ENCODE measurements at places on chromosomes 16 and 17.

DNA sequence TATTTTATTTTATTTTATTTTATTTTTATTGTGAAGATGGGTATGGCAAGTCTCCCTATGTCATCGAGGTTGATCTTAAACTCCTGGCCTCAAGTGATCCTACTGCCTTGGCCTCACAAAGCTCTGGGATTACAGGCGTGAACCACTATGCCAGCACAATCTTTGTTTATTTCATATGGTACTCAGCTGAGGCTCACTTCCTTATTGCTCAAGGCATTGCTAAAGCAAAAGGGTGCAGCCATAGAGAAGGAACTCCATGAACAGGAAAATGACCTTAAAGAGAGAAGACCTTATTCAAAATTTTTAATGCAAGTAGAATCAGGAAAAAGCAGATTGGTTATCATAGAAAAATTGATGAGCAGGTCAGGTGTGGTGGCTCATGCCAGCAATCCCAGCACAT is 110.6 kb upstream of the RBBP6 start:
- DNase-seq: no peak

DNA sequence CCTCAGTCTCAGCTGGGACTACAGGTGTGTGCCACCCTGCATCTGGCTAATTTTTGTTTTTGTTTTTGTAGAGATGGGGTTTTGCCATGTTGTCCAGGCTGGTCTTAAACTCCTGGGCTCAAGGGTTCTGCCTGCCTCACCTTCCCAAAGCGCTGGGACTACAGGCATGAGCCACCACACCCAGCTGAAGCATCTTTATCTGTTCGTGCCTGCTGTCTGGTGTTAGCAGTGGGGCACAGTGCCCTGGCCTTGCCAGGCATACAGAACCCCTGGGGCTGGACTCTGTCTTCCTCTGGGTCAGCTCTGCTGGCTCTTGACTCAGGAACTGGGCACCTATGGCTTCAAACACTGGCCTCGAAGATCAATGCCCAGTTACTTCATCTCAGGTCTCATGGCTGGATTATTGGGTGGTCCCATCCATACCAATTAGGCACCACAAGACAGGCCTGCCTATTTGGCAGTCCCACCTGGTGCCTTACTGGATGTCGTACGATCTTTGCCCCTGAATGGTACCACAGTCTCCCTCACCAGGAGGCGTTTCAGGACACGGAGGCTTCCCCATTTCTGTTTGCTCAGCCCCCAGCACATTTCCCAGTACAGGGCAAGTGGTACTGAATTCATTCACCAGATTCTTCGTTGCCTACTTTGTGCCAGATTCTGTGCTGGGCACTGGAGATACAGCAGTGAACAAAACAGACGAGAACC is 99.3 kb downstream of the RAB11FIP4 start:
- DNase-seq: no peak

- no peak for DNase-seq
Observed at GRCh38 chr17:74877592-74878548, 5.1 kb upstream of the FDXR start.

- no peak for DNase-seq
Observed at GRCh38 chr16:29839822-29840221, 19.6 kb downstream of the MVP start.

DNA sequence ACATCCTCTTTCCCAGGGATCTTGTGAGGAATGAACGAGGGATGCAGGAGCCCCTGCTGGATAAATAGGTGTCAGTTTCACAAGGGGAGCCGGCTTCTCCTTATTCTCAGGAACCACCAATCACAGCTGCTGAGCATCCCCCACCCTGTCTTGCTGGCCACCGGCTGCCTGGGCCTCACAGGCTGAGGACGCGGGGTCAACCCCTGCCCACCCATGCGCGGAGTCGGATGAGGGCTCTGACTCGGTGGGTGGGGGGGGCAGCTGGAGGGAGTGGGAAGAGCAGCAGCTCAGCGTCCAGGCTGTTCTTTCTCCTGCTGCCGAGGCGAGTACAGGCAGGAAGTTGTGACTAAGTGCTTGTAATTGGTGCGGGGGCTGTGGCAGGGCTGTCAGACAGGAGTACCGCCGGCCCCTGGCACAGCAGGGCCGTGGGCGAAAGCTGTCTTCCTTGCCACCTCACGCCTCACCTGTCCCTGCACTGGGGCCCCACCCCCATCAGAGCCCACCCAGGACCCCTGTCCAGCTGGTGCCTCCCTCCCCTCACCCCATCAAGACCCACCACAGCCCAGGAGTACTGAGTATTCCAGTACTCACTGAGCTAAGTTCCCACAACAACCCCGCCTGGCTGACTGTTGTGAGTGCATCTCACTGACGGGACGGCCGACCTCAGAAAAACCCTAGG is 11.0 kb upstream of the DPEP1 start:
- no peak for DNase-seq

- DNase-seq: no peak
Observed at GRCh38 chr16:11536104-11536866, 50.4 kb downstream of the LITAF start.

DNA sequence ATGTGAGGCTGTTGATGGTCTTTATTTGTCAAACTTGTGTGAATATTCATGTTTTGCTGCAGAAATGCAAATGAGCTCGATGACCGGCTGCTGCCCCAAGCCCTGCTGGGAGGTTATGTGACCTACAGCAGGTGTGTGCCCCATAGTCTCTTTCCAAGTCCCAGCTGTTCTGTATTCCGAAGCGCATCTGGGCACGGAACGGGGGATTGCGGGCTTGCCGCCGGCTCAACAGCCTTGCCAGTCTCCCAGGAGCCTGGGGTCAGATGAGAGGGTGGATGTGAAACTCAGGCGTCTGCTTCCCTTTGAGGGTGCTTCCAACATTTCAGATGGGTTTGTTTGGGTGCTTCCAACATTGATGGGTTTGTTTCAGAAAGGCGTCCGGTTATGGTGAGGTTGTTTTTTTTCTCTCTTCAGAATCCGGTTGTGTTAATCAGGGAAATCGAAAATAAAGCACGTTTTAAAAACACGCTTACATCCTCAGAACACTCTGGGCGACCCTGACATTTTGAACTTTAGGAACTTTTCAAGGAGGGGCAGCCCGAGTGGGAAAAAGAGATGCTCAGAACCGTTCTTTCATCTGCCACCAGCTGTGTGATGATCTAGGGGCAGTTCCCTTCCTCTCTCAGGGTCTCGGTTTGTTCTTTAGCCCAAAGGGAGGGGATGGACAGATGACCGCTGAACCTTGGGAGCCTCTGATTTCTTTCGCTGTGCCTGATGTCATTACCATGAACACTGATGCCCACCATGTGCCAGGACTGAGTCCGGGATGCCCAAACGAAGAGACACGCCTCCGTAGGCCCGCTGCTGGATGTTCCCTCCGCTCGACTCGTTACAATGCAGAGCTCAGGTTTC is 47.8 kb upstream of the AMZ2 start:
- no peak for DNase-seq

GRCh38 chr17:1058423-1059130 is 61.6 kb downstream of the TIMM22 start:
- peak; percentile 61 for DNase-seq

DNA sequence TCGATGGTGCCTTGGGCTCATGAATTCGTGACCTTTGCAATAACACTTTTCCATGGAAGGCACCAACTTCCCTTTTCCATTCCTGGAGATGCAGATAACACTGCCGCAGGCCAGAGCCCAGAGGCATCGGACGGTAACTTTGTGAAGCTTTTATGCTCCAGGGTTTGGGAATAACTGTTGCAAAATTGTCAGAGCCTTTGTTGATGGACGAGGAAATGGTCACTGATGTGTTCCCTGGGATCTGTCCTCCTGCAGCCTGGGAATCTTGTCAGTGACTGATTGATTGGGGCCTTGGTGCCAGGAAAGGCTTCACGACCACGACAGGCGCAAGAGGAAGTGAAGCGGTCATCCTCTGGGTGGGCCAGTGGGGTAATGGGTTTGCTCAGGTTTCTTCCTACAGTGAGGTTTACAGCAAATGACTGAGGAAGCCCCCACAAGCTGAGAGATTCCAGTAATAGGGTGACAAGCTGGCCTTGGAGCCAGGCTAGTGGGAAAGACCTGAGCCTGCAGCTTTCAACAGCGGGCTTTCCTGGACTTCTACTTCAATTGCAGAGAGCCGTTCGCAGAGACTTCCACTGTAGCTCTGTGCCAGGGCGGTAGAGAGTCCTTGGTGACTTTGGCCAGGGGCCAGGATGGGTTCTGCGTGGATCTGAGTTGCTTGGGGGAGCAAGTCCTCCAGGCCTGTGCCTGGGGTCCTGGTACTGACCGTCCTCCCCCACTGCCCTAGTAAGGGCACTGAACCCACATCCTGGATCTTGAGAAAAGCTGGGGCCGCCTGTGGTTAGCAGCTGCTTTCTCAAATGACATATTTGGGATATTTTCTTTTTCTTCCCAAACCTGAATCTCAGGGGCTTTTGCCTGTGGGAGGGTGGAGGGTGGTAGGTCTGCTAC is 37.6 kb downstream of the PGS1 start:
- no peak for DNase-seq

GRCh38 chr16:9908613-9909012 is 273.6 kb downstream of the GRIN2A start:
- DNase-seq: peak; percentile 86

DNA sequence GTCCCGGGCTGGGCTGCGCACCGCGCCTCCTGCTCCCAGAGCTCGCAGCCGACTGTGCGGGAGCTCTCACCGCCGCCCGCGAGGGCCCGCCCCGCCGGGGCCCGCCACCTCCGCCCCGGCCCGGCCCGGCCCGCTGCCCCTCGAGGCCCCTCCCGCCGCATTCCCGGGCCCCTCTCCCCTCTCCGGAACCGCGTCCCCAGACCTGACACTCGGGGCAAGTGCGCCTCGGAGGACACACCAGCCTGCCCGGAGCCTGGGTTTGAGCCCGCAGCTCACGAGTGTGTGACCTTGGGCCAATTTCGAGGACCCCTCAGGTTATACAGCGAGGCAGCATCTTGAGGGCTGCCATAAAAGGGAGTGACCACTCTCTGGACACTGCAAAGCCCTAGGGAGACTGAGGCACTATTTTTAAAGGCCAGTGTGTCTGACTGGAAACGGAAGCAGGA is 2.0 kb upstream of the GRIN2C start:
- DNase-seq: peak; percentile 56

GRCh38 chr16:50666658-50667496 is 14.2 kb downstream of the SNX20 start:
- no peak for DNase-seq

DNA sequence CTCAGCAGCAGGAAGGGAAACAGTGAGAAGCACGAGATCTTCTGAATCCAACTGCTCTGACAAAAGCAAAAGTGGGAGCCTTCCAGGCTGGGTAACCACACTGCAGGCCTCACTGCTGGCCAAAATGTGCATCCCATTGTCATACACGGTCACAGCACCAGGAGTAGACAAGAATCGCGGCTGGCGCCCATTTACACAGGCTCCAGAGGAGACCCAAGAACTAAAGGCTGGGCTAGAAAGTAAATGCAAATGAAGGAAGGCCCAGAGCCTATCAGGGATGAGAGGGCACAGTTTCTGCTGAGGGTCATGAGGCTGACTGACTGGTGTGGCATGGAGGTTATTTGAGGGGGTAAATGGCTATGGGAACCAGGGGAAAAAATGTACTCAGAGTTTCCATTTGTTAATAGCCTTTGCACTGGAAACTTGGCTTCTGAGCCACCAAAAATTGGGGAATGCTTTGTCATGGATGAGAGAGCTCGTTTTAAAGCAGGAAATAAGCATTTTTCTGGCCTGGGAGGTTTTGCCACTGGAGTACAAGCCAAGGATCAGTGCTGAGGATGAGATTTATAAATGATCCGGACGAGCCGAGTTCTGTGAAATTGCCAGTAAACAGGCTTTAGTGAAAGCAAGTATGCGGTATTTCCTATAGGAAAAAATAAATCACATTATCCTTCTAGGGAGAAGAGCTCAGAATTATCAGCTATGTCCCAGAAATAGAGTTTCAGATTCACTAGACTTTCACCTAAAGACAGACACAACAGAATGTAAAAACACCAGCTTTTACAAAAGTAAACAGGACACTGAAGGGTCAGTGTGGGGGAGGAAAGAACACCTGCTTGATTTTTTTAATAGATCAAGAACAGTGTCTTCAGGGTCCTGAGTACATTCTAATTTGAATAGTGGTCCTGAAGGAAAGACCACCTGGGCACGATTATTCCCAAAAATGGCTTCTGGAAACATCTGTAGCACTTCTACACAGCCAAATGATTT is 66.9 kb upstream of the GSG1L start:
- peak; percentile 53 for DNase-seq

DNA sequence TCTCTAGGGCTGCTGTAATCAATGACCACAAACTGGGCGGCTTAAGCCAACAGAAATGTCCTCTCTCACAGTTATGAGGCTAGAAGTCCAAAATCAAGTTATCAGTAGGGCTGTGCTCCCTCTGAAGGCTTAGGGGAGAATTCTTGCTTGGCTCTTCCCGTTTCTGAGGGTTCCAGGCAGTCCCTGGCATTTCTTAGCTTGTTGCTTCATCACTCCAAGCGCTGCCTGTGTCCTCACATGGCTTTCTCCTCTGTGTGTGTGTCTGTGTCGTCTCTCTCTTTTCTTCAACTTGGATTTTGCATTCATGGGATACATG is 13.7 kb upstream of the CDC42EP4 start:
- peak; percentile 50 for DNase-seq

- no peak for DNase-seq
Observed at GRCh38 chr17:59751955-59752413, 44.5 kb downstream of the VMP1 start.

GRCh38 chr16:86925067-86925791 is 346.9 kb downstream of the FOXL1 start:
- no peak for DNase-seq

DNA sequence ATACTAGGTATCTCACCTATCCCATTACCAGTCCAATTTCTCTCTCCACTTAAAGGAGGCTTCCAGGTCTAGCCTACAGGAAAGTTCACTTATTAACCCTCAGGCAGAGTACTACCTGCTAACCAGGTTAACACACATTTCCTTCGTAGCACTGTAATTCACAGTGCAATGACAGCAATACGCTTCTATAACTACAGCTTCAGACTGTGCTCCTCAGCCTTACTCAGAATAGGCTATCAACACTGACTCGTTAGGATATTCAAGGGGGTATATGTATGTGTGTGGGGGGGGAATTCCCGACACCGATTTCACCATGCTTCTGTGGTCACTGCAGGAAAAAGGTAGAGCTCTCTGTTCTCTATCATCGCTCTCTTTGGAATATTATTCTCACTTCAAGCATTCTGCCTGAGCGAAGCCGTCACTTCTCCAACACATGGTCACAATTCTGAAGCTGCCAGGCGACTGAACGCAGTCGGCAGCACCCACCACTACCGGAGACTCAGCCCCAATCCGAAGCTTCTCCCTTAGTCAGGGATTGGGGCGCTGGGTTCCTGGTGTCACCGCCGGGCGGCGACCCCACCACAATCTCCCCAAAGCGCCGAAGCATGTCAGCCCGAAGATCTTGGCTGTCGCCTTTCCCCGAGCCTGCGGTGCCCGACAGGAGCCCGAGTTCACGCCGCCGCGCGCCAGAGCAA is 618 bp downstream of the GGA3 start:
- DNase-seq: no peak

GRCh38 chr16:85615852-85616606 is 2.9 kb downstream of the GSE1 start:
- DNase-seq: peak; percentile 94

DNA sequence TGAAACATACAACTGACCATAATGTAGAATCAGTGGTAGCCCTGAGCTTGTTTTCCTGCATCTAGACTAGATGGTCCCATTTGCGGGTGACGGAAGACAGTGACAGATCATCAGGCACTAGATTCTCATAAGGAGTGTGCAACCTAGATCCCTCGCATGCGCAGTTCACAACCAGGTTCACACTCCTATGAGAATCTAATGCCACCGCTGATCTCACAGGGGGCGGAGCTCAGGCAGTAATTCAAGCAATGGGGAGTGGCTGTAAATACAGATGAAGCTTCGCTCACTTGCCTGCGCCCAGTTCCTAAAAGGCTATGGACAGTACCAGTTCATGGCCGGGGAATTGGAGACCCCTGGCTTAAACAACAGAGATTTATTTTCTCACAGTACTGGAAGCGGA is 656.3 kb downstream of the HS3ST4 start:
- no peak for DNase-seq
